ENCODE measurements at places on chromosomes 5 and 9.

DNA sequence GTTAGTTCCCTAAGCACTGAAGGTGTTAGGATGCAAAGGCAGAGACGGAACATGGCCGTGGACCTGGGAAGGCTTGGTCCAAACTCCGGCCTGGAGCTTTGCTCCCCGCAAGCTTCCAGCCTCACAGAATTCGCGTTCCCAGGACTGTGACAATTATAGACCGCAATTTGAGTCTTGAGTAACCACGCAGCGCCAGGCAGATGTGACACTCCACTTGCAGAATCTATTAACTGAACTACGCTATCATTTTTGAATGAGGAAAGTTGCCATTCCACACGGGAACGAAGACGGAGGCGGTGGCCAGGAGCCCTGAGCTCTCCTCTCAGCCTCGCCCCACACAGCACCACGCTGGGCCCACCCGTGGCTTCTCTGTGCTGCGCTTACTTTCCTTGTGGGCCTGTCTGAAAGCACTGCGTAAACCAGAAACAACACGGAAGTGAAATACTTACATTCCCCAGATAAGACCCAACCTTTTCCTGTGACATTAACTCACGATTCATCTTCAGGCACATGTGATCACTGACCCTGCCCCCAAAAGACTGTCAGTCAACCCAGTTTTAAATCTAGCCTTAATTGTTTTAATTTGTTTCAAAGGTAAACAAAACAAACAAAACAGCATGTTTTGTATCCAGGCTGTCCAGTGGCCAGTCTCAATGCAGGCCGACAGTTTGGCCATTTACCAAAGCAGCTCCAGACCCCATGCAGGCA lies 16.1 kb upstream of the COL5A1 start:
- no peak for DNase-seq

DNA sequence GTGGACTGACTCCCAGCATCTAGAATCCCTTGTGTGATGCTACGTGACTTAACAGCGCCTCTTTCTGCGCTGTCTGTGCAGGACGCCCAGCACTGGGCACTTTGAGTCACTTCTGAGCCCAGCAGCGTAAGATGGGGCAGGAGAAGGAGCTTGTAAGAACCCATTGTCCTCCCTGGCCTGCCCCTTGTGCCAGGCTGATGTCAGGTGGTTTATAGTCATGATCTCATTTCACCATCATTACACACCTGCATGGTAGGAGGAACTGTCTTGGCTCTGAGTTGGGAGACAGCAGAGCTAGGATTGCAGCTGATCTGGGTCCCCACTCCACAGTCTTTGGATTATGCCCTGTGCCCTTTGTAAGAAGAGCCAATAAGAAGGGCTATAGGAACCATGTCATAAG lies 12.2 kb downstream of the ERGIC1 start:
- DNase-seq, result no peak

- peak; percentile 19 for DNase-seq
These were observed 383.2 kb upstream of the SGCD start for GRCh38 chr5:155943516-155944407.

GRCh38 chr5:171738501-171738900 lies 47.1 kb upstream of the SMIM23 start:
- DNase-seq, result no peak

DNA sequence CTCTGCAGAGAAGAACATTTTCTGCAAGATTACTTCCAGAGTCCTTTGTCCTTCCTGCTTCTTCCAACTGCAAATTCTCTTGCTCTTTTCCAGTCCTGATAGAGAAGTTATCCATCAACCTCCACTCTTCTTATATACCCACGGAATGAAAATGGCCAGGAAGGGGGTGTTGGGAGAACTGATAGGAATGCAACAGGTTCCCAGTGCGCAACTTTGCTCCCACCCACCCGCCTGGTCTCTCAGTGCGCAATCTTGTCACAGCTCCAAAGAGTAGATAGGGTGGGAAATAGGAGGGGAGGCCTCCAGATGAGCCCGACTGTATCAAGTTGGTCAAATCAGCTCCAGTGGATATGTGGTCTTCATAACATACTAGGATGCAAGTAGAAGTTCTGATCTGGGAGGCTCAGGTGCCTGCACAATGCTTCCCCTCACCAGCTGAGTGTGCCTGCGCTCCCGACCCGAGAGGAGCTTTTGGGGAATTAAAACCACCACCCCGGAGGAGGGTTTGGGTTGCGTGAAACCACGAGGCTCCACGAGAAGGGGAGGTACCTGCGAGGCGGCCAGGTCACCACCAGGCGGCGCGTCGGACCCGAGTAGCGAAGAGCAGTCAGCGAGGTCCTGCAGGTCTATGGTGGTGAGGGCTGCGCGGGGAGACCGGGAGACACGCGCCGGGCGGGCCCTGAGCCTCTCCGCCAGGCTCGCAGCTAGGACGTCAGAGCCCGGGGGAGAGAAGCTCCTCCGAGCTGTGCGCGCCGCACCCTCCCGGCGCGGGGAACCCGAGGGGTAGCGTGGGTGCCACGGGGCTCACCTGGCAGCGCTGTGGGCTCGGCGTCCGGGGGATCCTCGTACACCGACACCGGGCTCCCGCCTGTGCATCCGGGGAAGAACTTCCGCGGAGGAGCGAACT lies 835 bp downstream of the MCIDAS start:
- peak; percentile 76 for DNase-seq
